ENCODE measurements at places on chromosomes 6 and 20.
A peak's percentile ranks its signal among the peaks of the same experiment; 100 is the strongest.

GRCh38 chr6:159572439-159573110 is 120.5 kb downstream of the SOD2 start:
- no peak for DNase-seq

DNA sequence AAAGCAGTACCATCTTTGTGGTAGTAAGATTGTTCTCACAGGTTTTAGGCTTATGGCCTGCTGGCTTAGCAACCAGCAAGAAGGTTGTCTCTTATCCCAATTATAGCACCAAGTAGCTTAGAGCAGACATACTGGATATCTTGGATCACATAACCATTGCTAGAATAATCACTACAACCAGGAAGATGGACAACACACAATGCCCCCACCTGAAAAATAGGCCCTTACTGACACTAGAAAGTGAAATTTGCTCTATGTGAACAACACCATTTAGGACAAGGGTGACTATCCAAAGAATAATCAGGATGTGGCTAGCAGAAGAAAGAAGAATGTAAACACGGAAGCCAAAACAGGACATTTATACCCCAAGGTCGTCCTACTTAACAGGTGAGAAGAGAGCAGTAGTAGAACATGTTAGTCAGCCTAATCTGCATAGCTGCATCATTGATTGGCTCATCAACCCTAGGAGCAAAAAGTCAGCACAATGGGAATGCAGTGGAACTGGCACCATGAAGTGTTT is 172.7 kb upstream of the MARCKS start:
- DNase-seq = no peak

DNA sequence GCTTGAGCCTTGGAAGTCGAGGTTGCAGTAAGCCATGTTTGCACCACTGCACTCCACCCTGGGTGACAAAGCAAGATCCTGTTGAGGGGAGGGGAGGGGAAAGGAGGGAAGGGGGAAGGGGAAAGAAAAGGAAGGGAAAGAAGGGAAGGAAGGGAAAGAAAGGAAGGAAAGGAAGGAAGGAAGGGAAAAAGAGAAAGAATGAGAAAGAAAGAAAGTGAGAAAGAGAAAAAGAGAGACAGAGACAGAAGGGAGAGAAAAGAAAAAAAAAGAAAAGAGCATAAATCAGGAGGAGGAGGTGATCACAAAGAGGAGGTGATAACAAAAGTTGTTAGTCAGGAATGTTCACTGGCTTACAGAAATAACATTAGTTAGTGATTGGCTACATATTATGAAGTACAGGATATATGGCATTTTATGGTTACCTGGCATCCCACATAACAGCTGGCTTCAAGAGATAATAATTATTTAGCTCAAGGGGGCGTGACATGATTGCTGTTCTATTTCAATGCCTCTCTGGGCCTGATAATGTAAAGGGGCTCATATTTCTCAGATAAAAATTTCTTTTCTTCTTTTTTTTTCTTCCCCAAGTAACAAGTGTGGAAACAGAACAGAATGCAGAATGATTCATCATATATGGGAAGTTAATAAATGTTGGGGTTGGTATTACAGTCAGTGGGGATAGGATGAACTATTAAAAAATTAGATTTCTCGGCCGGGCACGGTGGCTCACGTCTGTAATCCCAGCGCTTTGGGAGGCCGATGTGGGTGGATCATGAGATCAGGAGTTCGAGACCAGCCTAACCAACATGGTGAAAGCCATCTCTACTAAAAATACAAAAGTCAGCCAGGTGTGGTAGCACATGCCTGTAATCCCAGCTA is 27.1 kb downstream of the SAMHD1 start:
- DNase-seq = no peak

DNA sequence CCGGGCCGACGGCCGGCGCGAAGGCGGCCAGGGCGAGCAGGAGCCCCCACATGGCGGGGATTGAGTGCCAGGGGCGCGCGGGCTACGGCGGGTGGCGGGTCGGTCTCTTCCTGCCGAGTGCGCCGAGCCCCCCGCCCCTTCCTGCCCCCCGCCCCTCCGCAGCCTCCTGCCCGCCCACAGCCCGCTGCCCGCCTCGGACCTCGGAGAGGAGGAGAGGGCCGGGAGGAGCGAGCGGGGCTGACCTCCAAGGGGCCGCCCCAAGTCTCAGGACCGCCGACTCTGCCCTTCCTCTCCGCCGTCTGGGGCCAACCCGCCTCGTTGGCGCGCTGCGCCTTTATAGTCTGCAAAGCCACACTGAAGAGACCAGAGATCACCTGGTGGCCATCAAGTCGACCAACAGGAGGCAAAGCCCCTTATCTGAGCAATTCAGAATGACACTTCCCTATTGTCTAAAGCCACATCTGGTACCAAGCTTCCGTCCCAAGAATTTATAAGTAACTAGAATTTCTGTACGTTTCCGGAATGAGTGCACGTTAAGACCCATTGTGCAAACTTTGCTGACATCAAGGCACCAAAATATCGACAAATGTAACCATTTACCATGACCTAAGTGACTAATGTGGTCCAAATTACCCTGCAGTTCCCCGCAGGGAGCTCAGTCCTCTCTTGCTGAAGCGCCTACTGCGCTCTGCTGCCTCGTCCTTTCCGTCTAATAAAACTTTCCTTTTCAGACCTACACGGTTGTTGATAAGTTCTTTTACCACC is at the start of gene CPXM1:
Gene CPXM1 (minus strand): TSS at position 107 of the 765 bp plus-strand sequence. CDS start 55 bp downstream, at position 52.
- DNase-seq = no peak

- no peak for DNase-seq
These were observed 77.0 kb downstream of the SLC24A3 start for GRCh38 chr20:19289451-19289850.

- no peak for DNase-seq
These were observed 88.3 kb upstream of the CCDC28A start for GRCh38 chr6:138685257-138685656.

- no peak for DNase-seq
These were observed 350.4 kb downstream of the HACE1 start for GRCh38 chr6:104509355-104509754.

DNA sequence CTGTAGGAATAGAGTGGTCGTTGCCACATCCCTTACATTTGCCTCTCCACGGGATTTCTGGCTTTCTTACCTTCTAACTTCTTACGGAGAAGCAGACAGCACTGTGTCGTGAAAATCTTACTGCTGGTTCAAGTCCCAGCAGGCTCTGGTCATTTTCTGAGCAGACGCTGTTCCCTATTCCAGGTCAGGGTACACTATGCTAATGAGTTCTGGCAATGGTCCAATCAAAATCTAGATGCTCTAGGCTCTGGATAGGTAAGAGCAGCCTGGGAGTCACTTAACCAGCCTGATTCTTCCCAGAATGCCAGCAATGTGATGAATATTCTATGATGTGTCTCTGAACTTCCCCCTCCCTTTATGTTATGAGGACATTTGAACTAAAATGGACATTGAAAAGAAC is at the start of gene GCM1:
Gene GCM1 (minus strand): TSS at position 158 of the 400 bp plus-strand sequence. CDS start 3,209 bp downstream, outside the sequence.
- DNase-seq = no peak

- DNase-seq = no peak
These were observed 137.5 kb downstream of the ZFP64 start for GRCh38 chr20:52054123-52054522.

- DNase-seq = no peak
These were observed 242.7 kb downstream of the CLIC5 start for GRCh38 chr6:45772886-45773495.

- DNase-seq = no peak
These were observed 111.8 kb downstream of the PERP start for GRCh38 chr6:137995371-137995770.

GRCh38 chr6:146154197-146154596 is 125.3 kb downstream of the GRM1 start:
- DNase-seq = peak; percentile 22

GRCh38 chr6:156827382-156827781 is 50.2 kb downstream of the ARID1B start:
- DNase-seq = no peak

DNA sequence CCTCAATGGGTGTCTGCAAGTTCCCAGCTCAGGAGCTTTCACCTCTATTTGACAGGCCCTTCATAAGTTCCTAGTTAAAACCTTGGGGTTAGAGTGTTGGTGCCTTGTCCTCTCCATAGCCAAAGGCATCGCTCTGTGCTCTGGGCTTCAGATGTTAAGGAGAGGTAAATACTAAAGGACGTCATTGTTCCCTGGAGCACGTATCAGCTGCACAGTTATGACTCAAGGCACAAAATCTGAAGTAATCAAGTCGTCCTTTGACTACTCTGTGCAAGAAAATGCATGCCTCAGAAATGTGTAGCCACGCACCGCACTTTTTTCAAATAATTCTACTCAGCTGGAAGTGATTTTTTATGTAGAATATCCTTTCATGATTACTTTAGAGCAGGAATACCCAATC is 240.8 kb upstream of the QKI start:
- DNase-seq = no peak

DNA sequence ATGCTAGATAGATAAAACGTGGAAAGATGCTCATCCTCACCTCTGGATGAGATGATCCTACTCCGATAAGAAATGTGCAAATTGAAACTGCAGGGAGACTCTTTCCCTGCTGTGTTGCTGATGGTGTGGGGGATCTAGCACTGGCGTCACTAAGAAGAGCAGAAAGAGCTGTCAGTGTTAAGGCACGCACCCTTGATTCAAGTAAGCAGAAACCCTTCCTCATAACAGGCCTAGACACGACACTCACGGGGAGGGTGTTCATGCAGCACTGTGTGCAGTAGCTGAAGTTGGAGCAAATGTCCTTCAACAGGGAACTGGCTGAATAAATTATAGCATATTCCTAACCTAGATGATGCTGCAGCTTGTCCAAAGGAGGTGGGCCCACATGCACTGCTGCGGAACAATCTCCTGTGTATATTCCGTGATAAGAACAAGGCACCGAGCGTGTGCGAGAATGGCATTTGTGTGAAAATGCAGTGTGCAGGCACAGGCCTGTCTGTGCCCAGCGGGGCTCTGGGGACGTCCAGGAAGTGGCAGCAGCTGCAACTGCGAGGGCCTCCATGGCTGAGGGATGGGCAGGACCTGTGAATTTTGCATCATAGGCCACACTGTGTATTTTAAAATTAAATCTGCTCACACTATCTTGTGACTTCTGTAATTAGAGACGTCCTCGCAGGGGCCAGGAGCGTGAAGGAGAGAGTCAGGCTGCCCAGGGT is 64.0 kb downstream of the TCP11 start:
- DNase-seq = no peak

GRCh38 chr6:6152060-6152459 is 145.3 kb upstream of the NRN1 start:
- DNase-seq = no peak

- DNase-seq = no peak
These were observed 3.1 kb upstream of the PCNA start for GRCh38 chr20:5122873-5123260.

GRCh38 chr6:56840467-56841380 is 114.2 kb upstream of the BEND6 start:
- DNase-seq = no peak

- no peak for DNase-seq
These were observed 129.8 kb downstream of the FOXO3 start for GRCh38 chr6:108690326-108691049.

GRCh38 chr6:79868098-79868722 is 79.1 kb downstream of the ELOVL4 start:
- DNase-seq = no peak

- DNase-seq = no peak
These were observed 142.2 kb downstream of the WDR27 start for GRCh38 chr6:169559592-169559991.

GRCh38 chr6:110728501-110728900 is 86.8 kb downstream of the CDK19 start:
- peak; percentile 13 for DNase-seq

DNA sequence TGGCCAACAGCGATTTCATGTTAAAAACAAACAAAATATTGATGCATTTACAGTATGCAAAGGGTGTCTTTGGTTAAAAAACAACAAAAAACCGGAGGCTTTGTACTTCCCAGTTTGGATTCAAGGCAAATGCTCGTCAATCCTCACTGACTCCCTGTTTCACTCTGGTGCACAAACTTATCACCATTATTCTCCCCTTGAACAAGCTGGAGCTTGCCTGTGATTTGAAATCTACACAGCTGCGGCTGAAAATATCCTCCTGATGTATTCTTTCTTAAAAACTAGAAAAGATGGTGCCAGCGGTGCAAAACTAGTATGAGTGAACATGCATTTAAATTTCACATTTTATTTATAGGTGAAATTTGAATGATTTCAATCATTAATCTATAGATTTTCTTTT is 3.3 kb downstream of the PERP start:
- DNase-seq = no peak

GRCh38 chr6:38528196-38528965 is 111.3 kb downstream of the BTBD9 start:
- DNase-seq = no peak

GRCh38 chr6:79384845-79385244 is 150.4 kb upstream of the HMGN3 start:
- no peak for DNase-seq

DNA sequence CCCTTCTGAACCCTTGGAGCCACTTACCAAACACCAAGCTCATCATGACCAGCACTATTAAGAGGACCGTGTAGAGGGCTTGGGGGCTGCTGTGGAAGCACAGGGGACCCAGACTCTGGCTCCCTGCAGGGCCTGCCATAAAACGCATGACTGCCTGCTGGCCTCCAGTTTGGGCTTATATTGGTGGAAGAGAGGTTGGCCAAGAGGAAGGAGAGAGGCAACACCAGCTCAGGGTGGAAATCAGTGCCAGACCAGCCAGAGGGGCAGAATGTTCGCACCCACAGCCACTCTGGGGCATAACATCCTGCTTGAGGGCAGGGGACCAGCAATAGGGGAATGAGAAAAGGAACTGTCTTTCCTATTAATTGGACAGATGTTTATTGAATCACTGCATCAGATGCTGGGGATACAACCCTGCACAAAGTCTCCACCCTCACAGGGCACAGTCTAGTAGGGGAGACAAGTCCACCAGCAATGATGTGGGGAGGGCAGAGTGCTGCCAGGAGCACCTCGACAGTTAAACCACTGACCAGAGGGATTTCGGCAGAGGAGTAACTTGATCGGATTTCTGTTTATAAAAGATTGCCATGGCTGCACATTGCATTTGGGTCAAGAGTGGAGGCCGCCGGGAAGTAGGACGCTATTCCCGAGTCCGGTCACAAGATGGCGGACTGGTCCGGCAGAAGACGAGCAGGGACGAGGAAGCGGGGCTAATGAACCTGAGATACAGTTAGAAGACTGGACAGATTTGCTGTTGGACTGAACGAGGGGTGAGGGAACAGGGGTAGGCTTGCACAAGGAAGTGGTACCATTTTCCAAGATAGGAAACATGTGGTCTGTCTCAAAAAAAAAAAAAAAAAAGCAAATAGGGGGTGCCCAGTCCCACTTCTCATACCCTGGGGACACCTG is at the start of gene LY6G5C:
Gene LY6G5C (minus strand): TSS at position 842 of the 909 bp plus-strand sequence. CDS start 694 bp downstream, at position 148.
- DNase-seq = peak; percentile 75

DNA sequence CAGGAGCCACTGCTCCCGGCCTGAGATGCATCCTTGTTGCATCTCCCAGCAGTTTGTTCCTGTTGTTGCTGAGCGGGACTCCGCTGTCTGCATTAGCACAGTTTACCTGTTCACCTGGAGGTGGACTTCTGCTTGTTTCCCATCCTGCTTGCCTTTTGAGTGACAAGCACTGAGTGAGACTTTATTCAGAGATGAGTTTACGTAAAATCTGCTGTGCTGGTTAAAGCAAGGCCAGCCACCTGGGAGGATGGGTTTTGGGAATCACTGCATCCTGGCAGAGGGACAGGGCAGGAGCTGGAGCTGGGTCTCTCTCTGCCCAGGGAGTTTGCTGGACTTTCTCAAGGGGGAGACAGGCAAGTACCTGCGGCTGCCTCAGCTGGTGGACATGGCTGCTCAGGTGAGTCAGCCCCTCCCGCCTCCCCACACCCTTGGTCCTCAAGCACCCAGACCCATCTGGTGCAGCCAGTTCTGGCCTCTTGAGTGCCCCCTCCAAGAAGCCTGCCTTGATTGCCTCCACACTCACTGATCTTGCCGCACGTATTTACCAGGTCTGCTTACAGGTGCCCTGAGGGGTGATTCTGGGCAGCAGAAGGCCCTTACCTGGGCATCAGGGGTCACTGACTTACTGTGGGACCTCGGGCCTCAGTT is 55.5 kb downstream of the SRC start:
- no peak for DNase-seq
